Urothelium cell line (cell line): ENCODE measurements at places on chromosomes 1 and 21.

GRCh38 chr1:160863774-160864131 is 1.1 kb upstream of the CD244 start:
- DNase-seq = no peak

- DNase-seq = no peak
Observed at GRCh38 chr1:3425486-3426215, 28.8 kb upstream of the ARHGEF16 start.

- no peak for DNase-seq
Observed at GRCh38 chr1:147252540-147252939, 10.1 kb downstream of the CHD1L start.

DNA sequence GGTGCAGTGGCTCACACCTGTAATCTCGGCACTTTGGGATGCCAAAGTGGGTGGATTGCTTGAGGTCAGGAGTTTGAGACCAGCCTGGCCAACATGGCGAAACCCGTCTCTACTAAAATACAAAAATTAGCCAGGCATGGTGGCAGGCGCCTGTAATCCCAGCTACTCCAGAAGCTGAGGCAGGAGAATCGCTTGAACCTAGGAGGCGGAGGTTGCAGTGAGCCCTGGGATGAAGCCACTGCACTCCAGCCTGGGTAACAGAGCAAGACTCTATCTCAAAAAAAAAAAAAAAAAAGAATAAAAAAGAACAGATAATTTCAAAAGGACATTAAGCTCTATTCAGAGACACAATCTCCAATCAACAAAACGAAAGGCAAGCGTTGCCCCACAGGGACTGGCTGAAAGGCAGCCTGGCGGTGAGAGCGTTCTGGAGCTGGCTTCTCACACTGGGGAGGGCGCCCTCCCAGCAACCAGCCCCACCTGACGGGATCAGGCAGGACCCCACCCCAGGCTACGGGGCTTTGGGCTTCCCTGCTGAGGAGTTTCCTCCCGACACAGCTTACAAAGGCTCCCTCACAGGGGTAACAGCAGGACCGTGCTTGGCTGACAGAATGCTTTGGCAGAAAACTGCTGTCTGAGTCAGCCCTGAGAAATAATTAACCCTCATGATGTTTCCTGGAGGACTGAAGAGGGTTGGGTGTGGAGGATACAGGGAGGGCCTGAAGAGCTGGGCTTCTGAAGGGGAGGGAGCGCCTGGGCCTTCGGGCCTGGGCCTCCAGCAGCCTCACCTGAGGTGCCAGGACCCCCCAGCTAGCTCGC is 31.1 kb upstream of the SRP9 start:
- DNase-seq = peak; percentile 63

GRCh38 chr1:181985936-181986906 is 75.3 kb downstream of the ZNF648 start:
- DNase-seq = no peak

GRCh38 chr1:98176414-98176813 is 255.6 kb upstream of the DPYD start:
- DNase-seq = no peak

GRCh38 chr1:109792056-109792831 is 28.5 kb upstream of the EPS8L3 start:
- DNase-seq = peak; percentile 91

DNA sequence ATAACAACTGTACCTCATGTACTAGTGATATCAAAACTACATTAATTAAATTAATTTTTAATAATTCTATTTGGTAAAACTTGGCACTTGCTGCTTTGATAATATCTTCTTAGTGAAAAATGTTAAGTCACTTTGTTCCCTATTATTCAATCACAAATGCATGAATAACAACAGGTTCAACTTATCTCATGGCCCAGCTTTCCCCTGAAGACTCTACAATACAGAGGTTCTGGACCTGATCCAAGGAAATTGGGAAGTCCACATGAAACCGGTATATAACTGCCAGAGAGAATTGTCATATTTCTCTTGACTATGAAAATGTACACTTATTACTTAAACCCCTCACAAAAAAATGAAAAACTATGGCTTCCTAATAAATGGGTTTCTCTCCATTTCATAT is 33.9 kb upstream of the PTPRC start:
- no peak for DNase-seq

DNA sequence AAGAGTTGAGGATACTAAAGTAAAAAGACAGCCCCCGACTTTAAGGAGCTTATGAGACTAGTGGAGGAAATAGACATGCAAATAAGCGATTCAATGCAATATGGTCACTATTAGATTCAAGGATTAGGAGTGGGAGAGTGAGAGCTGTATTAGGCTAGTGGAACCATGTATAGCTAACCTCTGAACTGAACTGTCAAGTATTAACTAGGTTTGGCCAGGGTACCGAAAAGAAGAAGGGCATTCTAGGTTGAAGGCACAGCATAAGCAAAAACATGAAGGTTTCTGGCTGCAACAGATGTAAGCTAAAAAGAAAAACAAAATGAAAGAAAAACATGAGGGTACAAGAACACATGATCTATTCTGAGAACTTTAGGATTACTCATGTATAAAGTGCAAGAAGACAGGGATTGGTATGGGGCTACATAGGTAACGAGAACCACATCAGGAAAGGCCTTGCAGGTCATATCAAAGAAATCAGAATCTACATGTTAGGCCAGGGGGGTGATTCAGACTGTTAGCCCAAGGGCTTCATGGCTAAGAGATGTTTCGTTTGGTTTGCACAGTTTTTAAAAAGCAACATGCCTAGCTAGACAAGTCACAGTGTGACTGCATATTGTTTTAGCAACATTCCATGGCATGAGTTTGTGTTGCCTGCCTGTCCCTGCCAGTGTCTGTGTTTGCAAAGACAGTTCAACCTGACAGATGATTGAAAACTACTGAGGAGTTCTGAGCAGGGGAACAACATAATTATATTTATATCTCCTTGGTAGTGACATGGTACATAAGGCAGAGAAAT is 54.4 kb upstream of the HAO2 start:
- no peak for DNase-seq

GRCh38 chr1:203582568-203582967 is 44.1 kb upstream of the ATP2B4 start:
- no peak for DNase-seq

GRCh38 chr1:145777357-145778145 is 46.3 kb downstream of the RNF115 start:
- DNase-seq = no peak

DNA sequence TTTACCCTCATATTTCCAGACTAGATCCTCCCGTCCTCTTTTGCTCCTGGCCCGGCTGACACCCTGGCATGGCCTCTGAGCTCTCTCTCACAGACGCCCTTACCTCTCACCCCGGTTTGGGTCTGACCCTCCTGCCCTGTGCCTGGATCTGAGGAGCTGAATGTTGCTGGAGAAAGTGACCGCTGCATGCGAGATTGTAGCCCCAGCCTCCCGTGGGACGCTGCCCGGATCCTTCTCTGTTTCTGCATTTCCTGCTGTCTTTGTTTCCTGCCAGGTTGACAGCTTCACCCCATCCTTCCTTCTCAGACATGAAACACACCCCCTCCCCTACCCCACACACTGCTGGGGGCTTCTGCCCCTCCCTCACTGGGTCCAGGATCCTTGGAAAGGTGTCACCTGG is 9.5 kb downstream of the FAM131C start:
- no peak for DNase-seq

GRCh38 chr1:233530665-233531386 is 83.1 kb upstream of the KCNK1 start:
- no peak for DNase-seq

- no peak for DNase-seq
Observed at GRCh38 chr1:155110381-155110780, 17.3 kb upstream of the EFNA1 start.

DNA sequence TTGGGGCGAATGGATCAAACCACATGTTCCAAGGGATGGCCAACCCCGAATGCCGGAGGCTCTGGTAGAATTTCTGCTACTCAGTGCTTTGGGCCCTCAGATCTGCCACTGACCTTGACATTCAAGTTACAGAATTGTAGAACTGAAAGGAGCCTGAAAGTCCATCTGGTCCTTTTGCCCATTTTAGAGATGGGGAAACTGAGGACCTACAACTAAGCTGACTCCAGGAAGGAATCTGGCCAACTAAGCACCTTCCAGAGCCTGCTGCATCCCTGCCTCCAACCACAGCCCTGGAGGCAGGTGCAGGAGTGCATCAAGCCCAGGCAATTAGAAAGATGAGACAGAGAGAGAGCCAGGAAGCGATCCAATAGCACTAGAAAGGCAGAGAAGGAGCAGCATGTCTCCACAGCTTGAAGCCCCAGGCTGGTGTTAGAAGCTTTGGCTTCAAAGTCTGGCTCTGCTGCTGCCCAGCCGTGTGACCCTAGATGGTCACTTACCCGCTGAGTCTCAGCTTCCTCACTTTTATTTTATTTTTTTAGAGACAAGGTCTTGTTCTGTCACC is 1.3 kb upstream of the CTRC start:
- DNase-seq = no peak

- no peak for DNase-seq
Observed at GRCh38 chr21:28159396-28159795, 833.3 kb downstream of the LTN1 start.

DNA sequence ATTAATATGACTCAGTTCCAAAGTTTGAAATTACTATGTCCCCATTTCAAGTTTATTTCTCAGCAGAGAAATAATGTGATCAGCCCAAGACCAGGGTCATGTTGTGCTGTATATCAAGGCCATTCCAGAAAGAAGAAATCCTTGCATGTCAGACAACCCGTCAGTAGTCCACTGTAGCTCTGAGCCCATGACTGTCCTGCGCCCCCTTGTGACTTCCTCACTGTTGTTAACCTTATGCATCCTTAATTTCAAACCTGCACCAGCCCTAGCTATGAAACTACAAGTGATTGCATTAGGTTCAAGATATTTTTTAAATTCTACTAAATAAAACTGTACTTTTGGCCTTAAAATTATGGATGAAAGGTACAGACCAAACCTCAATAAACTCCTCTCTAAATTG is 133.0 kb downstream of the LRRC7 start:
- no peak for DNase-seq

GRCh38 chr1:241870746-241871430 is 22.9 kb downstream of the EXO1 start:
- DNase-seq = no peak

- DNase-seq = peak; percentile 78
Observed at GRCh38 chr1:164637461-164638375, 78.7 kb downstream of the PBX1 start.
